Amniotic stem cell (primary cell): ENCODE measurements at places on chromosomes 16 and 17.

DNA sequence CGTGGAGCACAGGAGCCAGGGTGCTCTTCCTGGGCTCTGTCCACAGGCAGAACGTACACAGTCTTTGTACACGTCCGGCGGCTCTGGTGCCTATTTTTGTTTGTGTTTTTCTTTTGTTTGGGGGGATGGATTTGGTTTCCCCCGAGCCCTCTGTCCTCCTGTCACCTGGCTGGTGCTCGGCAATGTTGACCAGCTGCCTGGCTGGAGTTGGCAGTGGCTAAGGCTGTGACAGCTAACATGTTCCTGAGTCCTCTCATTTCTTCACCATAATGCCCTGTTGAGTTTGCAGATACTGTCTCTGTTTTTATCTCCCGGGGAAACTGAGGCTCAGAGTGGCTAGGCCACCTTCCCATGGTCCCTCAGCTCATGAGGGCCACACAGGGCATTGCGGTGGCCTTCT lies 25.7 kb downstream of the MAPT start:
- DNase-seq: no peak

DNA sequence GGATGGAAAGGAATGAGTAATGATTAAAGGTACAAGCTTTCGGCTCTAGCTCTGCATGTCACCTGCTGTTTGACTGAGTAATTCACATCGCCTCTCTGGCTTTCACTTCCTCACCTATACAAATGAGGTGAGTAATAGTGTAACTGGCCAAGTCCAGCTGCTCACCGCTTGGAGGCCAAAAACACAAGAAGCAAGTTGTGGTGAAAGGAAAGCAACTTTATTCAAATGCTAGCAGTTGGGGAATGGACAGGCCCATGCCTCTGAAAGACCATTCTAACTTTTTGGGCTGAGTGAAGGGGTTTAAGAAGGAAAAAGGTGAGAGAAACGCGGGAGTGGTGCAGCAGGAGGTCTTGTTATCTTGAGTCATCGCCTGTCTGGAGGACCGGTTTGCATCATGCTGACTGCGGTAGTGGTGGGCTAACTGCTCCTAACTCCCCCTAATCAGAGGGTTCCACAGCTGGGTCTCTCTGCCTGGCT lies 45.7 kb upstream of the CSNK2A2 start:
- DNase-seq: no peak

GRCh38 chr16:9049241-9049640 lies 42.2 kb upstream of the HAPSTR1 start:
- DNase-seq: peak; percentile 71

GRCh38 chr17:33901085-33901484 lies 354.0 kb upstream of the CCL2 start:
- DNase-seq: no peak

DNA sequence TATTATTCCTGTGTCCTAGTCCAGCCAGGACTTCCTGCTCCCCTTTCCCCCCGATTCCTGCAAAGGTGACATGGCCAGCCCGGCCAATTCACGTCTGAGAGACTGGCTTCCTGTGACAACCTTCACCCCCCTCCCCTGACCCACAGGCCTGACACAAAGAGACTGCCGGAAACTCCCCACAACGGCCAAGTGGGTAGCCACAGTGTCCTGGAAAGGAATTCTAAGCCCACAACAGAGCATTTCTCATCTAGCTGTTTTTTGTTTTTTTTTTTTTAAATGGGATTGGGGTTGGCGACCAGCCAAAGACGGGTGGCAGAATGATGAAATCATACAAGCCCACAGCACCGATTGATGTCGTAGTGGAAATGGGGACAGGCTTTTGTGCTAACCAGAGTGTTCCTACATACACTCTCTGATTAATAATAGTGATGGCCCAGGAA lies 2.8 kb upstream of the XAF1 start:
- DNase-seq: peak; percentile 35

GRCh38 chr17:58279016-58279711 lies 1.6 kb downstream of the MPO start:
- DNase-seq: no peak

- no peak for DNase-seq
Observed at GRCh38 chr16:60279061-60279665, 1545.0 kb upstream of the GOT2 start.

- no peak for DNase-seq
Observed at GRCh38 chr17:2847381-2848333, 51.4 kb downstream of the RAP1GAP2 start.

DNA sequence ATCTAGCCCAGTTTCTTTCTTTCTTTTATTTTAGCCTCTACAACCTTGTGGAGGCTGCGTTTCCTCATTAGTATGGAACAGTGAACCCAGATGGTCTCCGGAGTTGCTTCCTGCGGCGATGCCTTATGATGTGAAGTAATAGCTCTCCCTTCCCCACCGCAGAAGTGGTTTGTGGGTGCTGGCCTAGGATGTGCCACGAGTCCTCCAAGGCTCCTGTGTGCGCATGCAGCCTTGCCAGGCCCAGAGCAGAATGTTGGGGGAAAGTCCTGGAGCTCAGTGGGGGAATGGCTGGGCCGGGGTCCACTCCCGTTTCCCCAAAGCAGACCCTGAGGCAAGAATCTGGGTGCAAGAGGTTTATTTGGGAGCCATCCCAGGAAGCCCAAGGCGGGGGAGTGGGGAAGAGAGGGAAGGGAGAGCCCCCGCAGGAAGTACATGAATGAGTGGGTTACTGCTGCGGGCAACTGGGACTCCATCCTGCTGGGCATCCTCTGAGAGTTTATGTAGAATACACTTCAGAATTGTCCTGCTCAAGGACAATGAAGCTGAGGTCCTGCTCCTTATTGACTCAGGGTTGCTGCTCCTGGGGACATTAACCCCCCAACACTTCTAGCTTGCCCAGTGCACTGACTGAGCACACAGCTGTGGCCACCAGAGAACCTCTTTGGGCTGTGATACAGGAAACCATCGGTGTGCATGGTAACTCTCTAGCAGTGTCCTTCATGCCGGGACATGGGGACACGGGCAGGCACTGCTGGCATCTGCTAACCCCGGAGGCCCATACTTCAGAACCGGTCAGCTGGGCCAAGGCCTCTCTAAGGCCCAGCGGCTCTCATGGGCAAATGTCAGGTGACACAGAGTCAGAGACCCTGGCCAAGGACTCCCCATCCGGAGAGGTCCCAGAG lies 3.7 kb upstream of the HCRT start:
- DNase-seq: no peak

DNA sequence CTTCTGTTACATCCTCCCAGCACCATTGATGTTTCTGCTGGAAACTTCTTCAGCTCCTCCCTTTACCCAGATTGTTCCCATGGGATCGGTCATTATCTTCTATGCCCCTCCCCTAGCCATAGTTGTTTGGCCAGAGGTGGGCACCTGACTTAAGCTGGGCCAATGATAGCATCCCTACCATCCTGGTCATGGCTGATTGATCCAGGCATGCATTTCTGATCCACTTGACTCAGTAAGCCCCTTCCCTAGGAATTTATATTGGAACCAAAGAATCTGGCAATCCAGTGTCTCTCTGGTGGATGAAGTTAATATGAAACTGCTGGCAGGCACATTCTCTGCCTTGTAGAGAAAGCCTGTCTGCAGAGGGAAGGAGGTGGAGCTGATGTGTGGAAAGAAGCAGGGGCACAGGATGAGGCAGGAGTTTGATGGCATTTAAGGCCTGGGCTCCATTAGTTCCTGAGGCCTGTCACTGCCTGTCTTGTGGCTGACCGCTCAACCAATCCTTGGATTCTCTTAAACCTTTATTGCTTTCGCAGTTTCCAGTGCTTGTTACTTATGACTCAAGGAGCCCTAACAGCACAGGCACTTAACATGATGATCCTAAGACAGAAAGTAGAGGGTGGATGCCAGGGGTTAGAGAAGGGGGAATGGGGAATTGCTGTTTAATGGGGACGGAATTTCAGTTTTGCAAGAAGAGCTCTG lies 152.4 kb downstream of the ABCC12 start:
- DNase-seq: no peak

DNA sequence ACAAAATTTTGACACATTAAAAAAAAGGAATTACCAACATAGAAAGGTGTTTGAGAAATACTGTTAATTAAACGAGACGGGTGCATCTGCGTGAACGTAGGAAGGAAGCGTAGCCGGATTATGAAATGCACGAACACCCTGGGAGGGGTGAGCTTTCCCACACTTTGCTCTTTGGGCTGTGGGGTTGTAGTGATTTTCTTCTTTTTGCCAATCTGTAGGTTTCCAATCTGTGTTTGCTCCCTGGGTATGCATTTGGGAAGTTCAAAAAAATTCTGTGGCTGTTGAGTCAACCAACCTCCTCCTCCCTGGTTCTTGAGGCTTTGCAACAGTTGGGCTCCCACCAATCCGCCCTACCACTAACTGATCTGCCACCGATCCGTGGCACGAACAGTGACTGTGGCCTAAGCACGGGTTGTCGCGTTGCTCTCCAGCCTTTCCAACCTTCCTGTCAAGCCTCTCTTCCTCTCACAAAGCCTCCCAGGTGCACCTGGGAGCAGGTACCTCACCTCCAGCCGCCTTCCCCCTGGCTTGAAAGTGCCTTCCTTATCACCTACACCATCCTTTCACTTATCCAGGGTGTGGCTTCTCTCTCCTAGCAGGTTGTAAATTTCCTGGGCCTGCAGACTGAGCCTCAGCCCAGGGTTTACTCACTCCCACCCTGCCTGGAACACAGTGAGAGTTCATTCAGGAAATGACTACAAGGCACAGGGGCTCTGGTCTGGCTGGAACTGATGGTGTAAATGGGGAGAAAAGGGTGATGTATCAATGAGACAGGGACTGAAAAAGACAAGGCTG lies 16.6 kb downstream of the RTN4RL1 start:
- DNase-seq: no peak

DNA sequence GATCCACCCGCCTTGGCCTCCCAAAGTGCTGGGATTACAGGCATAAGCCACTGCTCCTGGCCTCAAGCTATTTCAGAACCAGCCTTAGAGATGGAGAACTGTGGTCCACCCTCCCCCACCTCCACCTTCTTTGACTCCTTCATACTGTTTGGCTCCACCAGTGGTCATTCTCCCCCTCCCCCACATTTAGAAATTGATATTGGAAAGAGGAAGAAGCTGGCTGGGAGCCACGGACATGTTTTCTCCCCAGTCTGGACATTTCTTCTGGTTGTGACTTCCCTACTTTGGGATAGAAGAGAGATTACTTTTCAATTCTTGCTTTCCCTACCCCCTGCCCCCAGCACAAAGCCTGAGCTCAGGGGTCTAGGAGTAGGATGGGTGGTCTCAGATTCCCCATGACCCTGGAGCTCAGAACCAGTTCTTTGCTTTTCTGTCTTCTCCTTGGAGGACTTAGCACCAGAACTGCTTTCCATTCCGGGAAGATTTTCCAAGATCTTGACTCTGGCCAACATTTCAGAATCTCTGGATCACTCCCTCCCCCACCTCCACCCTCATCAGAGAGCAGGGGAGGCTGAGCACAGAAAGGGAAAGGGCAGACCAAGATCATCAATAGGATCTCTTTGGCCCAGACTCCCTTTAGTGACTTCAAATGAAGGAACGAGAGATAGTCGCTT lies 16.3 kb downstream of the CAVIN1 start:
- DNase-seq: no peak

GRCh38 chr17:70183508-70183907 lies 14.2 kb downstream of the KCNJ2 start:
- no peak for DNase-seq

- no peak for DNase-seq
Observed at GRCh38 chr16:88938777-88939244, 38.2 kb downstream of the CBFA2T3 start.

- DNase-seq: no peak
Observed at GRCh38 chr16:72241008-72241407, 69.1 kb upstream of the PMFBP1 start.

DNA sequence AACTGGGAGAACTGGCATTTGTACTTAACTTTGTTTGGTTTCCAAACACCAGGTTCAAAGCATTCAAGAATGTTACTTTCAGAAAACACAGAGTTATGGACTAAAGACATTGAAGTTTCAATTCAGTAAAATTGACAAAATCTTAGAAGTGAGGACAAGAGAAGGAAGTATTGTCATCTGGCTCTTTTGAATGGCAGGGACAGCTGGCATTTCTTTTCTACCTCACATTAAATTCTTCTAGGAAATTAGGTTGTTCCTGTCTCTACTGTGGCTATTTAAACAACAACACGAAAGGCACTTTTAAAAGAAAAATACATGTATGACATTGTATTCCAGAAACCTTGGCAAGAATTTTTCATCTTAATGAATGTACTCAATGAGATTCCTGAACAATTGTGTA lies 600.0 kb upstream of the CA10 start:
- no peak for DNase-seq
